DMS153 (cell line): ENCODE measurements at places on chromosomes 16 and 17.

DNA sequence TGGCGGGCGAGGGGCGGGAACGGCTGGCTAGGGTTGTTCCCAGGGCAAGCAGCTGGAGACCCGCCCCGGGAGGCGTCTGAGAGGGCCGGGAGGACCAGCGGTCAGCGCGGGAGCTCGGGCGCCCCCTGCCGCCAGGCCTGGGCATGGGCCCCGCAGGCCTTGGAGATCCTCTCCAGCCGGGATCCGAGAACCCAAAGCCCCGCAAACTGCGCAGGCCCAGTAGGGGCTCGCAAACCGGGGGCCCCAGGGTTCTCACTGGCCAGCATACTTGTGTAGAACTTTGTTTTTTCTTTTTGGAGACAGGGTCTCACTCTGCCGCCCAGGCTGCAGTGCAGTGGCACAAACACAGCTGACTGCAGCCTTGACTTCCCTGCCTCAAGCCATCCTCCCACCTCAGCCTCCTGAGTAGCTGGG is 20.8 kb upstream of the ZNF423 start:
- no peak for DNase-seq

DNA sequence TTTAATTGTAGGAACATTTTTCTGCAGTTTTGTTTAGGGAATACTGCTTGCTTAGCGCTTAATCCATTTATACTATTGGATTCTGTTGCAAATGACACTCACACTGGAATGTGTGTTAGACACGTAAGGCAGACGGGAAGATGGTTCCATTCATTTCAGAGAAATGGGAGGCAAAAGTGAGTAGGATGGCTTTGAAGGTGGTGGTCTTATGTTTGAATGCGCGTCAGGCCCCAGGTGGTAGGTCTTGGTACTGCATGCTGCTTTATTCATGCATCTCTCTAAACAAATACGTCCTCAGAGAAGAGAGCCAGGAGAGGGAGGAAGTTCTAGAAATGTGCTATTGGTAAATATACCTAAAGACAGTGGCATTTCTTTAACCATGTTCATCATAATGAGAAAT is 997.6 kb upstream of the RBFOX1 start:
- no peak for DNase-seq

DNA sequence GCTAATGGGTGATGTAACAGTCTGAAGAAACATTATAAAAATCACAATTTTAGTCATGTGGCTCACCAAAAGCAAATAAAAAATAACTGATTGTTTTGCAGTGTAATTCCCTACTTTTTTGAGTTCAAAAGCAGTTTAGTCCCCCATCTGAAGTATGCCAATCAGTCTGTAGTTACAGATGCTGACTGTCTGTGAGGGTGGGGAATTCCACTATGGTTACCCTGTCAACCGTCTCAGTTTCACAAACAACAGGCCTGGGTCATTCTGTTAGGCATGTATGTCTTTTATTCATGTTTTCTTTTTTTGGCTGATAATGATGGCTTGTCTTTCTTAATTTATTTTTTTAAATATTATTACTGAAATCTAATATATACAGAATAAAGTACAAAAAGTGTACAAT is 69.3 kb downstream of the STXBP4 start:
- no peak for DNase-seq

DNA sequence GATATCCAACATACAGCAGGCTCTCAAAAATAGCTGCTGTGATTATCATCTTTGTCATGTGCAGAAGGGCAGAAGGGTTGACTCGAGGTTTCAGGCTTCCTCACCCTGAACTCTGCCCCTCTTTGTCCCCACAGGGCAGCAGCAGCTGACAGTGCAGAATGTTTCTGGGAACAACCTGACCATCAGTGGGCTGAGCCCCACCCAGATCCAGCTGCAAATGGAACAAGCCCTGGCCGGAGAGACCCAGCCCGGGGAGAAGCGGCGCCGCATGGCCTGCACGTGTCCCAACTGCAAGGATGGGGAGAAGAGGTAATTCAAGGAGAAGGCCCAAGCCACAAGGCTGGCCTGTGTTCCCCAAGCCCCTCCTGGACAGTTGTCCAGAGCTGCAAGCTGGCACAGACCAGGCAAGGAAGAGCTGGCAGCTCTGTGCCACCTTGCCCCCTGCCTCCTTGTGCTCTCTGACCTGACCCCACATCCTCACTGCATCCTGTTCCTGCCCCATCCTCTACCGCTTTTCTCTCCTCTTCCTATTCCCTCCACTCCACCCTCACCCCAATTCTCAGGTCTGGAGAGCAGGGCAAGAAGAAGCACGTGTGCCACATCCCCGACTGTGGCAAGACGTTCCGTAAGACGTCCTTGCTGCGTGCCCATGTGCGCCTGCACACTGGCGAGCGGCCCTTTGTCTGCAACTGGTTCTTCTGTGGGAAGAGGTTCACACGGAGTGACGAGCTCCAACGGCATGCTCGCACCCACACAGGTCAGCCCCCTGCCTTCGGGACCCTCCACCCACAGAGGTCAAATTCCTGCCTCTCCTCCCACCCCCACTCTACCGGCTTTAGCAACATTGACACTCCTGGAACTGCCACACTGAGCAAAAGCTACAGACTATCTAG is 16.3 kb upstream of the PNPO start:
- DNase-seq = no peak

GRCh38 chr17:81115749-81116464 is 49.4 kb upstream of the PVALEF start:
- DNase-seq = no peak

DNA sequence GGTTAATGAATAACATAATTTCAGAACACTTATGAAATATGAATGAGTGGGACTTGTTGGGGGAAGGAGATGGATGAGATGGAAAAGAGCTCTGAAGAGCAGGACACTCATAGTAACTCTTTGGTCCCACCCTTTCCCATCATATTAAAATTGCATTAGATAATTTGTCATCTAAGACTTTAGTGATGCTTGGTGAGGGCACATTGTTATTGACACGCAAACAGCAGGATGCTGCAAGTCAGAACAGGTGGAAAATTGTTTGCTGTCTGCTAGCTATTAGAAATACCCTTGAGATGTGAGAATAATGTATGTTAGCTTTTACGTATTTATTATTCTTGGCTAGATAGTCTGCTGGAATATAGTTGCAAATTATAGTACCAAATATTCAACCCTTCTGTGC is 75.7 kb downstream of the TANC2 start:
- DNase-seq = peak; percentile 33

DNA sequence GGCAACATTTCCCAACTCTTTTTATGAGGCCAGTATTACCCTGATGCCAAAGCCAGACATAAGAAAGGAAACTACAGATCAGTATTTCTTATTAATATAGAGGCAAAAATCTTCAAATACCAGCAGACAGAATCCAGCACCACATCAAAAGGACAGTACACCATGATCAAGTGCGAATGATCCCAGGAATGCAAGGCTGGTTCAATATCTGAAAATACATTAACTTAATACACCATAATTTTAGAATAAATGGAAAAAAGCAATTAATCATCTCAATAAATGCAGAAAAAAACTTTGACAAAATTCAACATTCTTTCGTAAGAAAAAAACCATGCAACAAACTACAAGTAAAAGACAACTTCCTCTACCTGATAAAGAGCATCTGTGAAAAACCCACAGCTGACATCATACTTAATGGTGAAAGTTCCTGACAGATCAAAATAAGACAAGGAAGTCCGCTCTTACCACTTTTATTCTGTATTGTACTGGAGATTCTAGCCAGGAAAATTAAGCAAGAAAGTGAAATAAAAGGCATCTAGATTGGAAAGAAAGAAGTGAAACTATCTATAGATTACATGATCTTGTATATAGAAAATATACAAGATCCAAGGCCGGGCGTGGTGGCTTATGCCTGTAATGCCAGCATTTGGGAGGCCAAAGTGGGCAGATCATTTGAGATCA is 26.4 kb upstream of the MAPK3 start:
- no peak for DNase-seq

- DNase-seq = no peak
Measured at GRCh38 chr16:73262931-73263330, 215.0 kb upstream of the ZFHX3 start.

DNA sequence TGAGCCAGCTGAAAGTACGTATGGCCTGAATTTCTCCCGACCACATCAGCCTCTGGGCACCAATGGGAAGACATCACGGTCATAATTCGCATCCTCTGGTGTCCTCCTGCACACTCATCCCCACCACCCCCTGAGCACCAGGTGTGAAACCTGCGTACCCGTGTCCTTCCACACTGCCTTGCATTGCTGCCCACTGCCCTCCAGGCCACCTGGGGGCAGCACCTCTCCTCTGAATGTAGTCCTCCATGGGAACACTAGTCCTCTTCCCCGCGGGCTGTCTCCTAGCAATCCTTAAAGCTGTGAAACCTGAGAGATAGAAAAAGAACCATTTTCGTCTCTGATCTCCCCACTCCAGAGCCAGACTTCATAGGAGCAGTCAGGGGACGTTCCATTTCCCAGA is 125.5 kb downstream of the ZNF18 start:
- DNase-seq = no peak

GRCh38 chr16:64017796-64018195 is 1104.1 kb downstream of the CDH11 start:
- no peak for DNase-seq

- no peak for DNase-seq
Measured at GRCh38 chr17:11122908-11123307, 118.1 kb upstream of the SHISA6 start.
